ENCODE measurements at places on chromosomes 7 and 10. TPM values are rescaled to one million over a fixed set of nuclear protein-coding genes. Genes with fewer than 3 reads are reported as not detected.

DNA sequence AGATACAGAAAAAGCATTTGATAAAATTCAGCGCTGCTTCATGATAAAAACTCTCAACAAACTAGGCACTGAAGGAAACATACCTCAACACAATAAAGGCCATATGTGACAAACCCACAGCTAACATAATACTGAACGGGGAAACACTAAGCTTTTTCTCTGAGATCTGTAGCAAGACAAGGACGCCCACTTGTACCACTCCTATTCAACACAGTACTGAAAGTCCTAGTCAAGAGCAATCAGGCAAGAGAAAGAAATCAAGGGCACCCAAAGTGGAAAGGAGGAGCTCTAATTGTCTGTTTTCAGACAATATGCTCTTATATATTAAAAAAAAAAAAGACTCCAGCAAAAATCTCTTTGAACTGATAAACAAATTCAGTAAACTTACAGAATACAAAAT is 13.3 kb downstream of the DIP2C start:
- H3K4me3 ChIP-seq = no peak overlapping the region
- DNase-seq = no peak
- H3K27ac ChIP-seq = no peak overlapping the region
- H3K4me1 ChIP-seq = no peaks in the 10 kb centered on the region
- no peaks in the 10 kb centered on the region for H3K27me3 ChIP-seq

- no peaks in the 10 kb centered on the region for H3K27me3 ChIP-seq
- no peak overlapping the region for H3K27ac ChIP-seq
- peak; percentile 66 for DNase-seq
- H3K36me3 ChIP-seq = no peaks in the 10 kb centered on the region
These were observed 17.1 kb downstream of the ZNF485 start for GRCh38 chr10:43623351-43623750.

- H3K27ac ChIP-seq = no peak overlapping the region
- DNase-seq = no peak
- no peaks in the 10 kb centered on the region for H3K27me3 ChIP-seq
- no peaks in the 10 kb centered on the region for H3K36me3 ChIP-seq
- no peak overlapping the region for H3K4me3 ChIP-seq
These were observed 24.2 kb downstream of the PILRA start for GRCh38 chr7:100397315-100398081.

DNA sequence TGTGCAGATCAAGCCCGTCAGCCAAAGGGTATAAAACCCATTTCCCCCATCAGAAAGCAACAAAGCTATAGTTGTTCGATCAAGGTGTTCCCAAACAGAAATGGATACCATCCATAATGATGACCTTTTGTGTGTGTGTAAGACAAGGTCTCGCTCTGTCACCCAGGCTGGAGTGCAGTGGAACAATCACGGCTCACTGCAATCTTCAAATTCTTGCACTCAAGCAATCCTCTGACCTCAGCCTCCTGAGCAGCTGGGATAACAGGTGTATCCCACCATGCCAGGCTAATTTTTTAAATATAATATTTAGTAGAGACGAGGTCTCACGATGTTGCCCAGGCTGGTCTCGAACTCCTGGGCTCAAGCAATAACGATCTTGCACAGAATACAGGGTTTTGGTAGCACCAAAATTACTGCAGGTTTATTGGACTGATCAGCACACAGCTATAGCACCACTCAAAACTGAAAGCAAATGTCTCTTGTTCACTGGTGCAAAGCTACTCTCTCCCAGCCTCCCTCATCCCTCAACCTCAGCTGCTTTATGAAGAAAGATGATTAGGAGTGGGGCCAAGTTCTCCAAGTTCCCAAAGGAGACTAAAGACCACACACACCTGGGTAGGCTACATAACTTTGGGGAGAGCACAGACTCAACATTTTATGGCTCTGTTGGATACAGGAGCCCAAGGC is 80.5 kb downstream of the ABI1 start:
- DNase-seq = no peak
- no peak overlapping the region for H3K27ac ChIP-seq
- H3K36me3 ChIP-seq = peaks cover 9% of the 10 kb centered on the region

DNA sequence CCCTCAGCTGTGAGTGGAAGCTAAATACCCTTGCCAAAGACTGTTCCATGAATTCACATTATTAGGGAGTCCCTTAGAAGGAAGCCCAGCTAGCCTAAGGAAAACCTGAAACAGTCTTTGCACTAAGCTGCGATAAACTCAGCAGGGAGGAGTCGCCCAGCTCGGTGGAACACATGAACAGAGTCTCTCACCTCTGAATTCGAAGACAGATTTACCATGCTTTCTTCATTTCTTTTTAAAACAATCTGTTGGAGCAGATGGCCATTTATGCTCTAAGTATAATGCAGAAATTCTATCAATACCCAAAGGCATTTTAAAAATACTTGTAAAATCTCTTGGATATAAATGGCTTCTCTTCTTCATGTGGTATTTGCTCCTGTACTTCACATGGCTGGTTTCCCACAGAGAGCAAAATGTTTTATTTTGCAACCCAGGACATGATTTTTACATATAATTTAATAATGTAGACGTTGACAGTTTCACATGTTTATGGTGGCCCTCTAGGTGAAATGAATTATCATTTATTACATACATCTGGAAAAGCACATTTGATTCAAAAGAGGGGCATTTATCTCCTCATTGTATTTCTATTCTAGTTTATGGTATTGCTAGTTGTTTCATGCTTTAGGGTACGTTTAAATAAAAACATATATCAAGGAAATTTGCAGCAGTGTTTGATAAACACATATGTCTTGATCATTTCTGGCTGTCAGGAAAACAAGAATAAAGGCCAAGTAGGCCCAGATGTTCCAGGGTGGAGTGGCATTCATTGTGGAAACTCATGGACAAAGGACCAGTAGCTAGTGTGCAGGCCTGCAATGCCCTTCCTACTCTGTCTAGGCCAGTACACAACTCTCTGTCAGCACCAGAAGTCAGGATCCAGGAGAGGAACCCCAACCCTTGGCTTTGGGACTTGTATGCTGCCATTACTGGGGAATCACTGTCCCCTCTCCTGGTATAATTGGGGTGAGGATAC is 52.2 kb downstream of the LRGUK start:
- H3K36me3 ChIP-seq = no peaks in the 10 kb centered on the region
- H3K4me3 ChIP-seq = no peak overlapping the region
- H3K4me1 ChIP-seq = no peaks in the 10 kb centered on the region
- H3K27me3 ChIP-seq = no peaks in the 10 kb centered on the region
- no peak overlapping the region for H3K27ac ChIP-seq

Gene CFAP58
- total RNA-seq = not detected
